NCI-H1436 treated with DMSO at 0.1 percent for 48 hours (cell line): ENCODE measurements at places on chromosomes 11 and 22.
A peak's percentile ranks its signal among the peaks of the same experiment; 100 is the strongest.

GRCh38 chr11:129034001-129034400, 91.3 kb upstream of the TP53AIP1 start:
- no peak for DNase-seq

DNA sequence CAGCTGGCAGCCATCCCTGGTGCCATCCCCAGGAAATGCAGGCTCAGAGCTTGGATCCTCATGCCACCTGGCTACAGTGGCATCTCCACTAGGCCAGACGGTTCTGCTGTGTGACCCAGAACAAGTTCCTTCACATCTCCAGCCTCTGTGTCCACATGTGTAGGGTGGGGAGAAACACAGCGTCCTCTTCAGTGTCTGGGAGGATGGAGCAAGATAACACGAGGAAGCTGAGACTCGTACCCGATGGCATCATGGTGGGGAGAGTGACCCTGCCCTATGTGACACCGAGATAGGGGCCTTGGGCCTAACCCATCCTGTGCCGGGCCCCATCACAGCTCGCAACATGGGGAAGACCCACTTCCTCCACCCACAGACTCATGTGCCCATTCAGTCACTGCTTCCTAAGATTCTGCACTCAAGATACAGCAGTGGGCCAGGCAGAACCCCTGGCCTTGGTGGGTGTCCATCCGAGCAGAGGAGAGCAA, 78.5 kb downstream of the MORC2 start:
- no peak for DNase-seq

DNA sequence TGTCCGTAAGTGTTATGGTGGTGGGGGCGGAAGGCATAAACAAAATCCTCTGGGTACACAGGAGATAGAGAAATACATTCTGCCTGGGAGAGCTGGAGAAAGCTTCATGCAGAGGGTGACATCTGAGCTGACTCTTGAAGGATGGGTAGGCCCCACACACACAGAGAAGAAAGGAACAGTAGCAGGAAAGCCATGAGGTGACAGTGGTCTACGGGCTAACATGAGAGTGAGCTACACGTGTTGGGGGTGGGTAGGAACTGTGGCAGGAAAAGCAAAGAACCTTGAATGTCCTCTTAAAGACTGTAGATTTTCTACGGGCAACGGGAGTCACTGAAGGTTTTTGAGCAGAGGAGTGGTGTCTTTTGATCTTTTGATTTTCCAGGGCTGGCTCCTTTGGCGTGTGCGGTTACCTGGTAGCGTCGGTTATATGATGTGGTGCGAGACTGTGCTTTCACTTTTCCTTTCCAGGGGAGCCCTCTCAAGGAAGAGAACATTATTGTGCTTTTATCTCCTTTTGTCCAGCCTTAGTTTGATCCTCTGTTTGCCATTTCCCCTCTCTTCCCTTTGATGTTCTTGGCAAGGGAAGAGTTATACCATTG, 39.7 kb downstream of the ADAMTS8 start:
- no peak for DNase-seq

GRCh38 chr11:109972939-109973338, 120.3 kb upstream of the ZC3H12C start:
- DNase-seq, result no peak

DNA sequence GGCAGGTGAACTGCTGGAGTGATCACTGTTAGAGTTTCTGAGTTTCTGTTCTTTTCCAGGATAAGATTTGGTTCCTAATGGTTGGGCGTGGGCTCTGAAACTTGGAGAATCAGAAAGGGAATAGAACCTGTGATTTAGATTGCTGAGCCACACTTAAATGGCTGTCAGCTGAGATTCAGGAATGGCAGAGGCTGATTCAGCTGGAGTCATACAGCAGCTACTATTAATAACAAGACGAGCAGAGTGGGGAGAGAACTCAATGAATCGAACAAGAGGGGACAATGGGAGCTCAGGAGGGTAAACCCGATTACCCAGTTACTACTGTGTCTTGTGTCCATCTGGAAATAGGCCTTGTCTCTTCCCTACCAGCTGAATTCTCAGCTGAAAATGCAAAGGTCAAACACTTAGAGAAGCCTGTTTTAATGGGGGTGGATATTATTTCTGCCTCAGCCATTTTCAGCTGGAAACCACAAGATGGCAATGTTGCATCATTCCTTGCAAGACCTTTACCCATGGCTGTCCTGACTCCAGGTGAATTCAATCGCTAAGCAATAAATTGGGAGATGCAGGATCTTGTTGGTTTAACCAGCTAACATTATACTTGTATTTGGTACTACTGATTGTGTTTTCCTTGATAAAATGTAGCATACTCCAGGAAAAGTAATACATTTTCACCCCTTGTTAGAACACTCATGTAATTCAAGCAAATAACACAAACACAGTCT, 104.5 kb upstream of the RAG2 start:
- peak; percentile 7 for DNase-seq

DNA sequence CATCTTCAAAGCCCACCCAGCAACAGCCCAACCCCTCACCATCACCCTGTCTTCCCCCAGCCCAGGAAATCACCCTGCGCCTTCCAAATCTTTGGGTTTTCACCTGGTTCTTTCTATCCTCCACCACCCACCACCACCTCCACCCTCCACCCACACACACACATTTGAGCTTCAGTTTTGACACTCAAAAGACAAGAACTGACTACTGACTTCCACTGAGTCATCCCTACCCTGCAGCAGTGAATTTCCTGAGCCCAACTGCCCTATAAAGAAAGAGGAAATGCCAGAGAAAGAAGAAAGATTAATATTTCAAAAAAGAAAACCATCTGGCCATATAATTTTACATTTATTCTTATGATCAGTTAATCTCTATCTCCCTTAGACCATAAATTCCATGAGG, 137.5 kb downstream of the CHST1 start:
- no peak for DNase-seq

DNA sequence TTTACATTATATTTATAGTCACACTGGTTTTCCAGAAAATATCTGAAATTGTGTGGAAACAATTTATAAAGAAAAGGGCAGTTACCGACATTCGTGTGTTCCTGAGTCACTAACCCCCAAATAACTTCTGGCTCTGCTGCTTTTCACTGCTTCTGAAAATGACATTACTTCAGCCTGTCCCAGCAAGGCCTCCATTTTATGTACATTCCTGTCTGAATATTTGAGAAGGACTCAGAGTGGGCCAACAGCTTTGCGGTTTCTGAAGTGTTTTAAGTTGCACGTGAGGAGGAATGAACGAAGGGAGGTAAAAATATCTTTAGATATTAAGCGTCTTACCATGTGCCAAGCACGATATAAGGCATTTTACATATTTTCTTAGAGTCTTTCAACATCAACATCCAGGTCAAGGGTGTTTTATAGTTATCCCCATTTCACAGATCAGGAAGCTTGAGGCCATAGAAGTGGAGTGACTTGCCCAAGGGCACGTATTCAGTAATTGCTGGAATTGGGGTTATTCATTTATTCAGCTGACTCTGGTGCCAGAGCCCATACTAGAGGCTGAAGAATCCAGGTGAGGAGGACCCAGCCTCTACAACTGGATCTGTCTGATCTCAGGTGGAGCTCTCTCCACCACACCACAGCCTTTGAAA, 30.8 kb upstream of the WNT11 start:
- DNase-seq, result no peak

GRCh38 chr11:112297248-112297866, 36.7 kb upstream of the PLET1 start:
- no peak for DNase-seq

- no peak for DNase-seq
These were observed 3.7 kb downstream of the RPS3 start for GRCh38 chr11:75403037-75403436.

GRCh38 chr11:87438416-87438815, 400.7 kb downstream of the TMEM135 start:
- no peak for DNase-seq

- DNase-seq, result no peak
These were observed 3.5 kb upstream of the MRPL48 start for GRCh38 chr11:73784080-73784634.

- no peak for DNase-seq
These were observed 6.2 kb downstream of the CHST1 start for GRCh38 chr11:45659031-45659817.

GRCh38 chr11:63262547-63262946, 19.1 kb upstream of the SLC22A25 start:
- no peak for DNase-seq

- DNase-seq, result no peak
These were observed 991.7 kb downstream of the OPCML start for GRCh38 chr11:132540581-132540980.

GRCh38 chr11:6013042-6013441, 6.3 kb upstream of the OR56A4 start:
- no peak for DNase-seq

DNA sequence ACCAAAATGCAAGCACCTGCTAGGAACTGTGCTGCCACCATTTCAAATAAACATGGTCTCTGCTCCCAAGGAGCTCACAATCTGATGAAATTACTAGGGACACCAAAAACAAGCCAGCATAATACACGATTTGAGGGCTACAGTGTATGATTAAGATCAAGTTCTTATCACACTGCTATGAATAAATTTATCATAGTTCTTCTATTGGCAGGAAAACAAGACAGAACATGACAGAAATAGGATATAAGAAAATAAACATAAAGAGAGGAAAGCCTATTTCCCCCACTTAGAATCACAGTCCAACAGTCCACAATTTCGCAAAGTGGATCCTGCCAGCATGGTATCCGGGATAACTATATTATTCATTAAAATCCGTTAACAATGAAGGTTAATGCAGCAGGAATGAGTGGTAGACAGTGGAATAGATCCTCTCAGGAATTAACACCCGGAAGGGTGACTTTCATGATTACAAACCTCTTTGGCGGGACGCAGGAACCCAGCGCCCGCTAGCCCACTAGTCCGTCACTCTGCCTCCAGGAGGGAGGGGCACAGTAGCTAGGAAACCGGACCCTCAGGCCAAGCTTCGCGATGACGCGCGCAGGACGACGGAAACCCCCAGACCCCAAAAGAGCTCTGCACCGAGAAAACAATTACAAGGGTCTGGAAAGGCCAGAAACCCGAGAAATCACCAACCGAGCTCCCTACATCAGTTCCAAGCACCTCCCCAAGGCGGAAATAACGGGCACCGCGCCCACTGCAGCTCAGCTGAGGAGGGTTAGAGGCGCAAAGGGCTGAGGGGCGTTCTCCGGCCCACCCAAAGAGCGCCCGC, 607 bp downstream of the CCDC82 start:
- no peak for DNase-seq

- no peak for DNase-seq
These were observed 34.5 kb upstream of the ETS1 start for GRCh38 chr11:128621601-128622501.
